PC-9 (cell line): ENCODE measurements at places on chromosomes 1 and 21.

DNA sequence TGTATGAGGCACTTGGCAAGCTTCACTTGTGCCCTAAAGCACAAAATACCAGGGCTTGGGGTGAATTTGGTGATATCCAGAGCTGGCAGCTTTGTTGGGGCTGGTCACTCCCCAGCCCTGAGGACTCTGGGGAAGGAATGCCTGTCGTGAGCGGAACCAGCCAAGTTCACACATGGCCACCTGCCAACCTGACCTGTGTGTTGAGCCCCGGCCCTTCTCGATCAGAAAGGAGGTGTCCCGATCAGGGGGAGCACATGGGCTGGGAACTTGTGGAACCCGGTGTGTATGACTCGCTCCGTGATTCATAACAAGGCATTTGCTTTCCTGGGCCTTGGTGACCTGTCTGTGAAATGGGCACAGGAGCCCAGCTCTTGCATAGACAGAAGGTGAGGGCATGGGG lies 43.1 kb downstream of the AGPAT3 start:
- no peak for DNase-seq

- peak; percentile 66 for DNase-seq
These were observed 9.8 kb upstream of the CELSR2 start for GRCh38 chr1:109239409-109240068.

- no peak for DNase-seq
These were observed 10.2 kb upstream of the FCRL5 start for GRCh38 chr1:157562515-157562914.

DNA sequence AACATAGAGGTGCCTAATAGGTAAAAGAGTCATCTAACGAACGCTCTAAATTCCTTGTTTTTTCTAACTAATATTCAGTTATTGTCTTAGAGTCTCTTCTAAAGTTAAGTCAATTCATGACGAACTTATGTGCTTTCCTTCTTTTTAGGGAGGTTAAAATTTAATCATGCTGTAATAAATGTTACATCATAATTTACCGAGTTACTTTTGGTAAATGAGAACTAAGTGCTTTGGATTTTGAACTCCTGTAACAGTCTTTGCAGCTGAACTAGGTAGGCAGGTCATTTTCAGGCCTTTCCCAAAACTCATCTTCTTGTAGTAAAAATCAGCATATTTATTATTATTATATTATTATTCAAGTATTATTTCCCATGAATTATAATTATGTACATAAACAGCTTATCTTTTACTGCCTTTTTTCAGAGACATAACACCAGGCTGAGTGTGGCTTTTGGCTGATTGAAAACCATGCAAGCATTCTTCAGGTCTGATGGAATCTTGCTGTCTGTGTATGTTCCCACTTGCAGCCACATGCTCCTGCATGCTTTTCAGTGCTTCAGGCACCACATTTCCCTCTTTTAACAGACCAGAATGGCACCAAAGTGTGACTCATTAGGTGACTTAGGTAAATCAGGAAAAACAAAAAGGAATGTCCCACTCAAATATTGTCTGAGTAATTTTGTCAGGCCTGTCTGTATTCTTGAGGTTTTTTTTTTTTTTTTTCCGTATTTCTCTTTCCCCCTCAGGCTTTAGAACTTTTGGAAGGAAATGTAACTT lies 81.0 kb upstream of the CD55 start:
- DNase-seq: peak; percentile 61

DNA sequence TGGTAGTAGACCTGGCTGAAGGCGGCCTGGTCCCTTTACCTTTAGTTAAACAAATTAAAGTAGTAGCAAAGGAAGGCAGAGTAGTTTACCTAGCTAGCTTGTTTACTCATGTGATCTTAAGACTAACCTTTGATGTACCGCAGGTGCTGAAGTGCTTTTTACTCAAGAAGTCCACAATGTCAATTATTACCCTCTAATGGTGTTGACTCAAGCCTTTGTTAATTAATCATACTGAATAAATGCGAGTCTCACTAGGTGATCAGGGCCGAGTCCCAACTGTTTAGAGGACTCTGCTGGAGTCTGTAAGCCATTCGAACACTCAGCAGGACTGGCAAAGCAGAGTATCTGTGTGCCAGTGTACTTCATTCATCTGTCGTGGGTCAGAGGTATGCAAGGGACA lies 381.1 kb upstream of the NCAM2 start:
- DNase-seq: no peak

GRCh38 chr1:66353257-66353656 lies 180.7 kb upstream of the SGIP1 start:
- no peak for DNase-seq

- DNase-seq: no peak
These were observed 736 bp upstream of the ZMPSTE24 start for GRCh38 chr1:40257313-40257687.

- DNase-seq: no peak
These were observed 166.8 kb downstream of the ZNF281 start for GRCh38 chr1:200243042-200243437.

GRCh38 chr1:21951226-21951870 lies 14.2 kb upstream of the HSPG2 start:
- no peak for DNase-seq

DNA sequence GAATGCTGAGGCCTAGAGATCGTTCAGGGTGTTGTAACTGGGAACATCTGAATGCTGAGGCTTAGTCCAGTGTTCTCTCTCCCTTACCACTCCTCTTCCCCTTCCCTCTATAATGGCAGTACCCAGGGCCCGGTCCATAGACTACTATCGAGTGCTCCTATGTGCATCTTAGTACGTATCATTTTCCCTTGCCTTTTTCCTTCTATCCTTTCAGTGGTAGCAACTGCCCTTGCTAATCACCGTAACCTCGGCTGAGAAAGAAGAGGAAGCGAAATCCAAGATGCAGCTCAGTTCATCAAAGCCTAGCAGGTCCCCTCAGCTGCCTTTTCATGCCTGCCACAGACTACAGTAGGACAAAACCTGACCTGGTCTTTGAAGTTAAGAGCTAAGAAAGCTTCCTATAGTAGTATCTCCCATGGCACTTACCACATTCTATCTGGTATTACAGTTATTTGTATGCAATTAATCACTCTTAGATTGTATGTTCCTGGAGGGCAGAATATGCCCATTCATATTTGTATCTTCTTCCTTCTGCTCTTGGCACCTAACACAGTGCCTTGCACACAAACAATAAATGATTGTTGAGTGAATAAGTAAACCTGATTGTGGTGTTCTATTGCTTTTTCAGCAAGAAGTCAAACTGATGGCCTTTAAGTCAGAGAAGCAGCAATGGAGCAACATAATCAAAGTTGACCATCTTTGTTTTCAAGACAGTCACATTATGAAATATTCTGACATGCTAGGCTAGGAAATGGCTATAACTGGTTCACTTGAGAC lies 22.4 kb downstream of the CNIH4 start:
- no peak for DNase-seq

DNA sequence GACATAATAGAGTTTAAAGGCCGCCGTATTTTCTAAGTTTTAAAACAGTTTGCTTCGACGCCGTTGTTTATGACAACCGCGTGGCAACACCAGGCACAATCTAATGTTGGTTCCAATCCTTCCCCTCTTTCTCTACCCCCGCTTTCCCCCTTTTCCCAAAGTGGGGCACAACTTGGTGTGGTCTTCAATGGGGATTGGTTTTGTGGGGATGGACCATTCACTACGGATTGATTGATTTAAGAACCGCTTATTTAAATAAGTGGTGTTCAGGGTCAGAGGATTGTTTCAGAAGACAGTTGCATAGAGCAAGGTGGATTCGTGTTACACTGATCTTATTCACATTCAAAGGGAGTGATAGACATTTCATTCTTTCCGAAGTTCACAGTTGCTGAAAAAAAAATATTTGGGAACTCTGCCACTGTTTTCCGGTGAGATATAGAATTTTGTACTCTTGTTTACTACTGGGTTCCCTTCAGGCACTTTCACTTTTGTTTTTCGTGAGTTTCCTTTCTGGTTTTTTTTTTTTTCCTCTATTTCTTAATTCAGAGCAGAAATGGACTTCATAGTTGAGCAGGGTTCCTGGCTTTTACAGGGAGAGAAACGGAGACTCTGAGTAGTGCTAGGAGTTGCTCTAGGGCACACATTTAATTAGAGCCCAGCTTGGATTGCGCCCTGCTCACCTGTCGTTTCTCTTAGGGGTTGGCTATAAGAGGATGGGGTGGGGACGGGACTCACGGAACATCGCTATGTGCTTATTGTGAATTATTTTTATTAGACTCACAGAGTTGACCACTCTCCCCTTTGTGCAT lies 79.6 kb upstream of the AK4 start:
- no peak for DNase-seq

GRCh38 chr1:82223091-82223490 lies 422.4 kb downstream of the ADGRL2 start:
- DNase-seq: no peak

GRCh38 chr1:222096883-222097282 lies 355.0 kb upstream of the DUSP10 start:
- no peak for DNase-seq

DNA sequence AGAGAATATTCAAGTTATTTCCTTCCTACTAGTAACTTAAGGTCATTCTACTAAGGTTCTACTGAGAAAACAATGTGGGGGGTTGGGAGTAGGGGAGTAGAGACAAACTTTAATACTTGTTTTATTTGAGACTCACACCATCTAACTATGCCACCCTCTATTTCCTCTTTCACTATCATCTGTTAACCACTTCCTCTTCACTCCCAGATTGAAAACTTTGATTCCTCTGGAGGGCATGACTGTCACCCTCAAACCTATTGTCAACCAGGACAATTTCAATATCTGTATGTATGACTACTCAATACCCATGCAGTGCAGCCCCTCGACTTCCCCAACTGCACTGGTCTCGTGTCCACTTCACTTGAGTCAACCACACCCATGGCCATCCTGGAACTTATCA lies 165.6 kb upstream of the POGK start:
- DNase-seq: no peak

GRCh38 chr1:29043274-29043965 lies 80.3 kb downstream of the TMEM200B start:
- DNase-seq: no peak

DNA sequence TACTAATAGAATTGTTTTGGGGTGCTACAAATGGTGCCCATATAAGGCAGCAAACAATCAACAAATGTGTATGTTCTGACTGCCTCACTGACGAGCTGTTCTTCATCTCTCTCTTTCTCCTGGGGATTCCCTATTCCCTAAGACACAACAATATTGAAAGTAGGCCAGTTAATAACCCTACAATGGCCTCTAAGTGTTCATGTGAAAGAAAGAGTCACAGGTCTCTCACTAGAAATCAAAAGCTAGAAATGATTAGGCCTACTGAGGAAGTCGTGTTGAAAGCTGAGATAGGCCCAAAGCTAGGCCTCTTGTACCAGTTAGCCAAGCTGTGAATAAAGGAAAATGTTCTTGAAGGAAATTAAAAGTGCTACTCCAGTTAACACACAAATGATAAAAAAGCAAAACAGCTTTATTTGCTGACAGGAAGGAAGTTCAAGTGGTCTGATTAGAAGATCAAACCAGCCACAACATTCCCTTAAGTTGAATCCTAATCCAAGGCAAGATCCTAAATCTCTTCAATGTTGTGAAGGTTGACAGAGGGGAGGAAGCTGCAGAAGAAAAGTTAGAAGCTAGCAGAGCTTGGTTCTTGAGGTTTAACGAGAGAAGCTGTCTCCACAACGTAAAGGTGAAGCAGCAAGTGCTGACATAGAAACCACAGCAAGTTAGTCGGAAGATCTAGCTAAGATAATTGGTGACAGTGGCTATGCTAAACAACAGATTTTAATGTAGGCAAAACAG lies 26.3 kb downstream of the ATP2B4 start:
- DNase-seq: no peak

DNA sequence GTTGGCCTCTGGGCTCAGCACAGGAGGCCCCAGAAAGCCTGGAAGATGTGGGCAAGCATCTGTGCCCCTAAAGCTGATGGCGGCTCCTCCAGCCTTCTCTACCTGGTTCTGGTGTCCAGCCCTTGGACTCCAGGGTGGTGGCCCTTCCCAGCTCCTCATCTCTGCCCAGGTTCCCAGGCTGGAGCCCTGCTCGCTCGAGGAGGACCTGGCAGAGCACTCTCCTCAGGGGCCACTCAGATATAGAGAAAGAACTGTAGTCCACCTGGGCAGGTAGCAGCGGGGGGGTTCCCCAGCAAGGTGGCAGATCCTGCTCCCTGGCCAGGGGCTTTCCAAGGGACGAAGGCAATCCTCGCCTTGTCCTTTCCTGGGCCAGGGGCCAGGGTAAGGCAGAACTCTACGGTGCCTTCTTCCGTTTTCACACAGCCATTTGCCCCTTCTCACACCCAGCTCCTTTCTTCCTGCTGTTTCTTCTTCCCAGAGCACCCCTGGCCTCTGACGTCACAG lies 18.9 kb downstream of the WNT4 start:
- no peak for DNase-seq

DNA sequence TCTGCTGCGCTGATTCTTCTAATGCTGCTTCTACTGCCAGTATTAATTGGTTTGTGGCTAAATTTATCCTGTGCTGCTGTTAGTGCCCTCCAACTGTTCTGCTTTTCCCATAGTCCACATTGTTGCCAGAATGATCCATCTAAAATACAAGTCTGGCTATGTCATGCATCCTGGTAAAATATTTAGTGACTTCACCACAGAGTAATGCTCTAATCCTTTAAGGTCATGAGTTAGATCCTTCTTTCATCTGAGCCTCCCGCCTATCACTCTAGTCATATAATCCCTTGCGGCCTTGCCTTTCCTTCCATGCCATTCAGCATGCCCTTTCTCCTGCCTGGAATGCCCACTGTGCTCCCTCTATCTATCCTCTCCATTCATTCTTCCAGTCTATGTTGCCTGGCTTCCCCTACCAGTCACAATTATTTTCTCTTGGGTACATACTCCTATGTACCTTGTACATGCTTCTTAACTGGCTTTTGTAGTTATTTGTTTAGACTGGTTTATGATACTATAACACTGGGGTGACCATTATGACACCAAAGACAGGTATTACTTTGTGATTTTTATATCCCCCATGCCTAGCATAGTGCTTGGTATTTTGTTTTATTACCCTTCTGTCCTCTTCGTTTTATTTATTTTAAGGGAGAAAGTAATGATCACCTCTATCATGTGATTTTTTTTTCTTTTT lies 144.0 kb downstream of the MAGI3 start:
- DNase-seq: no peak

DNA sequence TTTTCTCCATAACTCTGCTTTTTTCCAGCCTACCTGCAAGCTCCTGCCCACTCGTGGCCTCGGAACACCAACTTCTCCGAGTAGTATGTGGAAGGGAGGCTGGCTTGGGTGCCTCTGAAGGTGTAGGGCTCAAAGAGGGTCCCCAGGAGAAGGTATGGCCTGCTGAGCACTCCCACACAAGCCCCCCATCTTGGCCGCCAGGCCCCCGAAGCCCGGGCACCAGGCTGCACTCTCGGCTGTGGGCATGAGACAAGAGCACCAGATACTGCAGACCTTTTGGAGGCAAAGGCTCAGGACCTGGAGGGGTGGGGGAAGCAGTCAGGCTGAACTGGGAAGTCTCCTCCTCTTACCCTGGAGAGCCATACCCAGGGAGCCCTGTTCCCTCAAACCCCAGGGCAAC lies 1.7 kb downstream of the ZNF692 start:
- no peak for DNase-seq
